ENCODE measurements at places on chromosomes 12 and 14.
A peak's percentile ranks its signal among the peaks of the same experiment; 100 is the strongest.

DNA sequence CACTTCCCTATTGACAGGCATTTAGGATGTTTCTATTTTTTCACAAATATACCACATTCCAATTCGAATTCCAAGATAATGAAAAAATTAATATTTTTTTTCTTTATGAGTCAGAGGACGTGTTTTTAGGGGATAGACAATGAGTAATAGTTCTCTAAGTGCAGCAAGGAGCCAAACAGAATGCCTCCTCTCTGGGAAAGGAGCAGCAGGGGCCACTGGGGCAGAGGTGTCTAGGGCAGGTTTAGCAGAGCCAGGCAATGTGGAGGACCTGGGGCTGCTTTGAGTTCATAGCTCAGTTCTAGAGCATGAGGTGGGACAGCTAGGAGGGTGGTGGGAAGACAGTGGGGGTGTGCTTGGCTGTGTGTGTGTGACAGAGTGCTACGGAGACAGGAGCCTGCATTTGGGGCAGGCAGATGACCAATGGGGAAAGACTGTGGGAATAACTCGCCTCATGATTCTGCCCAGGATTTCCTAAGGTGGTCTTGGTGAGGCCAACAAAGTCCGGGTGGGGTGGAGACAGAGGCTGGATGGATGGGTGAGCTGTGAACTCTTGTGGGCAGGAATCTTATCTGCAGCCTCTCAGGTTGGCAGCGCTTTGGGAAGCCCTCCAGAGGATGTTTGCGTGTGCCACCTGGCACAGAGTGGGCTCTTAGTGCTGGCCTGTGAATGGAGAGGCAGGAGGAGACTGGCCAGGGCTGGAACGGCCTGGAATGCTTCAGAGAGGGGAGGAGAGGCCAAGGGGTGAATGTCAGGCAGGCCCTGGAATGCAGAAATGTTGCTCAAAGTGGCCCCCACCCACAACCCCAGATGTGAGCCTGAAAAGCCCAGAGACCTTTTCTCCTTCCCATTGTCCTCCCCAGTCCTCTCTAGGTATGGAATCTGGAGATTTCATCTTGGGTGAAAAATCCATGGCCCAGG, 2.4 kb upstream of the KRT7 start:
- DNase-seq, result no peak

DNA sequence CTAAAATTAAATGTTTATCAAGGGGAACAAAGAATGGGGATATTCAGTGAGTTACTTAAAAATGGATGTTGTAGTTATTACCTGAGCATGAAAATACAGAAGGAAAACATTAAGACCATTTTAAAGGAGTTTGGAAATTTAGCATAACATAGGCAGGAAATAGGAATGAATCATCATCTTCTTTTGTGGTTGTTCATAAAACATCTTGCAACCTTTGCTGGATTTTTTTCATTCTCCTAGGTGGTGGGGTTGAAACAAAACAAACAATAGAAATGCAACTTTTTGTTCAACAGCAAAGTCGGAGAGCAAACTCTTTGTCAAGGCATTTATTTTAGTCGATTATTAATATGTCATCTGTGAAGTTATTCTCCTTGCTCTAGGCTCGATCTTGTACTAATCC, 275.1 kb downstream of the IPO8 start:
- no peak for DNase-seq

- no peak for DNase-seq
Measured at GRCh38 chr14:70181276-70181675, 7.5 kb downstream of the SLC8A3 start.

DNA sequence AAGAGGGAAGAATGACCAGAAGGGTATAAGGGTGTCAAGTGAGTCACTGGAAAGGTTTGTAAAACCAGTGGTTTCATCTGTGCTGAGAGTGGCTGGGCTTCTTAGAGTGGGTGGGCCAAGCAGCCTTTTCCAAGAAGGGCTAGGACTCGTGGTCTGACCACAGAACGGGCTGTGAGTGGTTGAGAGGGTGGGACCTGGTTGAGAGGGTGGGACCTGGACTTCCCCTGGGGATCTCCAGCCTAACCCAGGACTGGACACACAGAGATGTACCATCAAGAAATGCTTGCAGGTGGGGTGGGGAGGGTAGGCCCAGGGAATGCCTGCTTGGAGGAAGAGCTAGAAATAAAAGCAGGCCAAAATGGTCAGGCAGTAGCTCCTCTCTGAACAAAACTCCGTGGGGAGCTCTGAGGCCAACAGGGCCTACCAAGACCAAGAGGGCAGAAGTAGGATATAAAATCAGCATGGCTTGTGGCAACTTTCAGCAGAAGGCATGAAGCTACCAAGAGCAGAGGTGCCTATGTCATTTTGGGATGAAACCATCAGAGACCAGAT, 140.5 kb downstream of the FOXN3 start:
- no peak for DNase-seq

GRCh38 chr12:11755302-11755930, 105.9 kb downstream of the ETV6 start:
- DNase-seq, result no peak

DNA sequence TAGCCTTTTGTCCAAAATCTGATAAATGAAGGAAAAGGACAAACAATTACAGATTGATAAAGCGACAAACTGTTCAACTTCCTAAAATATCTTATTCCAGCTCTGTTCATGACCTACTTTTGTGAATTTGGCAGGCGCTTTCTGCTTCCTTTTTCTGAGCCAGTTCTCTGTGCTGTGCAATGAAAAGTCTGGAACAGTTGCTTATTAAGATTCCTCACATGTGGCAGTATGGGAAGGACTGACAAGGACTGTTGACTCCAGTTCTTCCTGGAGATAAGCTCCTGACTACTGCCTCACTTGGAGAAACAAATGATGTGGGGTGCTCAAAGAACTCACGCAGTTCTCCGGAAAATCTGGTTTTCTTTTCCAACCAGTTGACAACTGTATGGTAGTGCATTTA, 58.3 kb upstream of the ANP32D start:
- no peak for DNase-seq

- DNase-seq, result no peak
Measured at GRCh38 chr12:49762468-49762847, 21.1 kb downstream of the TMBIM6 start.

DNA sequence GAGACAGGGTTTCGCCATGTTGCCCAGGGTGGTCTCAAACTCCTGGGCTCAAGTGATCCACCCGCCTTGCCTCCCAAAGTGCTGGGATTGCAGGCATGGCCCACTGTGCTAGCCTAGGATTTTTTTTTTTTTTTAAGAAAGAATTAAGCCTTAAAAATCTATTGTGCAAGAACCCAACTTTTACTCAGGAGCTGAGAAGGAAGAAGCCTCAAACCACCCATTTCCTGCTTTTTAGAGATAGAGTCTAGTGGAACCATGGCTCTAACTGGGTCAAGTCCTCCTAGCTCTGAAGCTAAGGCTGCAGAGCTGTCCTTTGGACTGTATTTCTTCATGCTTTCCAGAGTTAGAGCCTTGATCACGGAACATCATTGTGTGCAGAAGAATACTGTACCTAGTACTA, 1.3 kb upstream of the TSFM start:
- no peak for DNase-seq

- no peak for DNase-seq
Measured at GRCh38 chr14:20376071-20376588, 32.7 kb downstream of the PARP2 start.

- no peak for DNase-seq
Measured at GRCh38 chr12:62562846-62563245, 96.2 kb downstream of the MON2 start.

- no peak for DNase-seq
Measured at GRCh38 chr12:75302225-75302624, 27.9 kb downstream of the CAPS2 start.

GRCh38 chr12:50695961-50696360, 67.9 kb upstream of the ATF1 start:
- no peak for DNase-seq

DNA sequence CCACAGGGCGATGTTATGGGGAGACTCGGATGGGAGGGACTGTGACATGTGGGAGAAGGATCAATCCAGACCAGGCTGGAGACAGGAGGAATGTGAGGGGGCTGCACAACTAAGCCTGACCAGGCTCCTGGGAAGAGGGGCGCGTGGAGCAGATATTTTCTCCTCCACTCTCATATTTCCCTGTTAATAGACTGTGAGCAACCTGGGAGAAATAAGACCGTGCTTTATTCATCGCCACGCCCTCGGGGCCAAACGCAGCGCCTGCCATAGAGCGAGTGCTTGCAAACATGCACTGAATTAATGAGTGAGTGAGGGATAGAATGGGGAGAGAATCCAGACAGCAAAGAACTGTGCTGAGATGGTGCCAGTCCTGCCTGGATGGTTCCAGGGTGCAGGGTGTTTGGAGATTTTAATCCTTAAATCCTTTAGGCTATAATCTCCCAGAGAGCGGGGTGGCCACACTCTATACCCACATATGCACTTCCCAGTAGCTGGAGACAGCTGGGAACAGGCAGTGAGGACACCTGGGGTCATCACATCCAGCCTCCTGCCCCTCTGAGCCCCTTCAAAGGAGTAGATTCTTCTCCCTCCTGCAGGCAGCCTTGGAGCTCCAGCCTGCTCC, 13.6 kb upstream of the FAIM2 start:
- no peak for DNase-seq

- DNase-seq, result no peak
Measured at GRCh38 chr12:89243771-89244170, 108.5 kb downstream of the DUSP6 start.

- DNase-seq, result no peak
Measured at GRCh38 chr12:58889557-58889956, 30.7 kb downstream of the LRIG3 start.

DNA sequence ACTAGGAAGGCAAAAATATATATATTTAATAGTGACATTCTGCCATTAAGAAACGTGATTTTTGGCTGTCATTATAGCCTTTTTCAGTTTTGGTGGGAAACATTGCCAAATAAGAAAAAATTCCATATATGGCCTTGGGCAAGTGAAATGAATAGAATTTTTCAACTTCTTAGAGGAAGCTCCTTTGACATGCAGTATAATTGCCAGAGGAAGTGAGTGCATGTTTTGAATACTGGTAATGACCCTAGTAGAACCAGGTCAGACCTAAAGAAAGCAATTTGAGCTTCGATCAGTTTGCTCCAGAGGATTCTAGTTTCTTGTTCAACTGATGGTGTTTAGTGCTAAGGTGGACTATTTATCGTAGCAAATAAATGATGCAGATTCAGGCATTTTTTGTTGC, 26.2 kb upstream of the TRIM9 start:
- DNase-seq, result no peak

- DNase-seq, result no peak
Measured at GRCh38 chr12:64608901-64609535, 1.3 kb upstream of the RASSF3 start.

GRCh38 chr14:59754256-59754655, 116.3 kb downstream of the RTN1 start:
- DNase-seq, result no peak

DNA sequence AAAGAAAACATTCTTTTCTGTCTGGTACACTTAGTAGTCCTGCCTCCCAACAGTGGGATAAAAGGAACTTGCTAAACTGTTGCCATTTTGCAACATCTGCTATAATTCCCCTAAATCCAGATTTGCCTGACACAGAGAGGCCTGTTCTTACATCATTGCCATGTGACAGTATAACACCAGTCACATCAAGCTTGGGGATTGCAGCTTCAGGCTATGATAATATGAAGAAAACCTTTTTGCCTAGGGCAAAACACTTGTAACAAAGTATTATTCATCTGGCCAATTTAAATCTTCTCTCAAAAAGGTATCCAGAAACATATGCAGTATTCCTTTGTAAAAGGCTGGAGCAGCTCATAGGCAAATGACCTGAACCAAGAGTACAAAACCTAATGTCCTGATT, 80.9 kb upstream of the OTX2 start:
- no peak for DNase-seq

GRCh38 chr14:64525354-64525753, 15.2 kb upstream of the HSPA2 start:
- DNase-seq, result no peak

GRCh38 chr14:72802588-72802946, 91.3 kb downstream of the DPF3 start:
- DNase-seq, result no peak

DNA sequence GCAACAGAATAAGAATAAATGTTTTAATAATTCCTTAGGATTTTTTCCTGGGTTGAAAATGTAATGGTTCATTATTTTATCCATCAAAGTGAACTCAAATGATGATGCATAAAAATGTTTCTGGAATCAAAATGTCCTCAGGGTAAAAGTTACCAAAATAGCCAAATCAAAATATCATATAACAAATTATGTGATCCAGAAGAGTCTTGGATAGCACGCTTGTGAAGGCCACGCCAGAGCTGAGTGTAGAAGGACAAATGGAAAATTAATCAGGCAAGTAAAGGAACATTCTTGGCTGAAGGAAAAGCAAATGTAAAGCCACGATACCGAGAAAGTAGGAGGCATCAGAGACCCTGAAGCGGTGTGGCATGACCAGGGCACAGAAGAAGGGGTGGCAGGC, 169.2 kb downstream of the CAPZA3 start:
- no peak for DNase-seq

GRCh38 chr12:132462788-132463187, 27.2 kb upstream of the FBRSL1 start:
- no peak for DNase-seq

- DNase-seq, result no peak
Measured at GRCh38 chr12:80269803-80270552, 170.6 kb downstream of the OTOGL start.

DNA sequence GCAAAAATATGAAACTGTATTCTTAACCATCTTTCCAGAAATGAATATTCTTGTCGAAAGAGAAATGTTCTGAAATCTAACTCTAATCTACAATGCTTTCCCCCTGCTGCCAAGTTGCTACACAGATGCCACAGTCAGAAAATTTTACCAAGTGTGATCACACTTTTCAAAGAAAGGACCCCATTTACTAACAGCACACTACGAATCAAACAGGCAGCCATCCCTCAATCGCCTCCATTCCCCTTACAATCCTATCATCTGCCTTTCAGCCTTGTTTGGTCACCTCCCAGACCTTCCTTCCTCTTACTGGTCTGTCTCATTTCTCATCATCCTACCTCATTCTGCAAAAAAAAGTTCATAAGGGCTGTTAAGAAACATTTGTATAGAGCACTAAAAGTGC, 190.1 kb downstream of the MED13L start:
- no peak for DNase-seq

DNA sequence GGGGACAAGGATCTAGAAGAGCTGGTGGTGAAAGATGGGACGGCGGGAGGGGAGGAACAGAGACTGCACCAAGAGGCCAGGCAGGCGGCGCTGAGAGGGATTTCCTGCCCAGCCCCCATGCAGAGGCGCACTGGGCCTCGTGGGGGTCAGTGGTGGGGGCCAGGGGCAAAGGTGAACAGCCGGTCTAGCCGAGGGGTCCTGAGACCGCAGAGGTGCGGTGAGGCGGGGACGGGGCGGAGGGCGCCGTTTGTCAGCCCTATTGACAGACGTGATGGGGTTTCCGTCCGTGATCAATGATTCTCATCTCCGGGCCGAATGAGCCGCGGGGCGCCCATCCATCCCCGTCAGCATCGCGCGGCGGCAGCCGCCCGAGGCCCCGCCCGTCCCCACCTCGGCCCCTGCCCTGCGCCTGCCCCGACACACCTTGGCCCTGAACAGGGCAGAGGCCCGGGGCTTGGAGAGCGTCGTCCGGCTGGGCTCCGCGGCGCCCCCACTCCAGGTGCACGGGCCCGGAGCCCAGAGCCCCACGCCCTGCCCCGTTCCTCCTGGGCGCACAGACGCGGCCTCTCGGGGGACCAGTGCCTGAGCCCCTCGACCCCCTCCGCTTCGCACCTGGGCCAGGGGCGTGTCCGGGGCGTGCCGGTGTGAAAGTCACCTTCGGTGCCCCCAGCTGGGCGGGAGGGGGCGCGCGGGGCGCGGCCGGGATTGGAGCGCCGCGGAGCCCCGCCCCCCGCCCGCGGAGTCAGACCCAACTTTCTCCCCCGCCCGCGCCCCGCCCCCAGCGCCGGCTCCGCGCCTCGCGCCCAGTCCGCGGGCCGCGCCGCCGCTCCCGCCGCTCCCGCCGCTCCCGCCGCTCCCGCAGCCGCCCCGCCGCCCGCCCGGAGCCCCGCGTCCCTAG, at the start of gene NXPH4:
TSS of gene NXPH4 (plus strand) at position 781 of the 898 bp plus-strand sequence. CDS start 176 bp downstream, outside the sequence.
- DNase-seq, result peak; percentile 30
